ENCODE measurements at places on chromosomes 12 and 14.

DNA sequence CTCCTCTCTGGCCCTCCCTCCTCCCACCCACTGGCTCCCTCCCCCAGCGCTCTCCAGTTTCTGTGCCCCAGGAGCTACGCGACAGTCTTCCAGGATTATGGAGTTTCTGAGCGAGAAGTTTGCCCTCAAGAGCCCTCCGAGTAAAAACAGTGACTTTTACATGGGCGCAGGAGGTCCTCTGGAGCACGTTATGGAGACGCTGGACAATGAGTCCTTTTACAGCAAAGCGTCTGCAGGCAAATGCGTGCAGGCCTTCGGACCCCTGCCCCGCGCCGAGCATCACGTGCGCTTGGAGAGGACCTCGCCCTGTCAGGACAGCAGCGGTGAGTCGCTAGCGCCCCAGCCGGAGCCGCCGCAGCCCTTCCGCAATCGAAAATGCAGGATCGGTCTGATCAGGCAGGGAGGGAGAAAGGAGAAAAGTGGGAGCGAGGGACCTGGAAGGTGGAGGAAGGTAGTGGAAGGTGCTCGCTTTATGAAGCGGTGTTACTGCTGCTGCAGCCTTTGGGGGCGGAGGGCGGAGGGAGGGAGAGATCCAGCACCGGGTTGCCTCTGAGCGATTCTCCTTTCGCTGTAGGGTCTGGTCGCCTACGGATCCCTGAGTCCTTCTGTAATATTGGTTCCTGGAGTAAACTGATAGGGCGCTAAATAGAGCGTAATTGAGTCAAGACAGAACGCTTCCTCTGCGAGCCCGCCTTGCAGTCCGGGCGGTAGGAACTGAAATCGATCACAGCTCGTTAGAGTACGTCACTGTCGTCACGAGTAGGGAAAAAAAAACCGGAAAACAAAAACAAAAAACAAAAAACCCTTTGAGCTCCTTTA lies at the start of gene ALX1:
TSS of gene ALX1 (plus strand) at position 56 of the 819 bp plus-strand sequence. CDS start at position 98, 42 bp downstream.
- peak; percentile 42 for DNase-seq

- no peak for DNase-seq
Observed at GRCh38 chr14:83355609-83356008, 1822.0 kb upstream of the SEL1L start.

DNA sequence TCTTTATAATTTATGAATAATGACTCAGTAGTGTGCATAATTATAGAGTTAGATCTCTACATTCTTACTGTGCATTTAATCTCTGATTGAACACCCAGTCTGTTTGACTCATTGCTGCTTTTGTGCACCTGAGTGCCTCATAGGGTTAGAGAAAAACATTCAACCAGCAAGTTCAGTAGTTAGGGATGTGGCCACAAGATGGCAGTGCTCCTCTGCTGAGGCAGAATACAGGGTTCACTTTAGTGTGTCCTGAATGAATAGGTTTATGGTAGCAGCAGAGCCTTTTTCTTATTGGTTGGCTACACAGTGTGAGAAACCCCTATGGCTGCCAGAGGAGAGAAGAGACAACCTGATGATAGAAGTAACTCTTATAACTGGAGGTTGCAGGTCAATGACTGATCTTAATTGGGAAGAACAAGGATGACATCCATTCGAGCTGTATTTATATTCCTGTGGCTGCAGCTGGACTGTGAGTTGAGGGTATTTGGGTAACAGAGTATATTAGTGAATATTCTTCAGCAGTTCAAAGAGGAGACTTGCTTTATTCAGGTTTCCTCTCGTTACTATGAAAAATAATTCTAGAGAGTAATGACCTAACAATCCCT lies 194.9 kb upstream of the OR4E1 start:
- peak; percentile 56 for DNase-seq

- DNase-seq: no peak
Observed at GRCh38 chr14:71754422-71755095, 177.7 kb upstream of the RGS6 start.

DNA sequence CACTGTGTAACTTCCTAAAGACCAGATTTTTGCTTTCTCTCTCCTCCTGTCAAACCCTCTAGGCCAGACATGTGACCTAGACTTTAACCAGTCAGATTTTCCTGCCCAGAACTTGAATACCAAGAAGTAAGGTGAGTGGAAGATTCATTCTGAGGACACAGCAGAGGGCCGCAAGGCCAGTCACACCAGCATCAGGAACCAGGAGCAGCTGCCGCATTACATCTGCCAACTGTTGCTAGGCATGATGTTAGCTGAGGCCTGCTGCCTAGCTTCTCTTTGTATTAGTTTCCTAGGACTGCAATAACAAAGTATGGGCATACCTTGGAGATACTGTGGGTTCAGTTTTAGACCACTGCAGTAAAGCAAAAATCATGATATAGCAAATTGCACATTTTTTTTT lies 101.9 kb upstream of the BMP4 start:
- DNase-seq: no peak

- DNase-seq: no peak
Observed at GRCh38 chr14:79197516-79197915, 1013.8 kb downstream of the DIO2 start.

GRCh38 chr12:20592556-20592955 lies 102.6 kb upstream of the SLCO1C1 start:
- DNase-seq: no peak

GRCh38 chr12:6161124-6161882 lies 36.8 kb upstream of the VWF start:
- DNase-seq: peak; percentile 95

GRCh38 chr12:65470256-65470655 lies 191.8 kb downstream of the MSRB3 start:
- no peak for DNase-seq

GRCh38 chr14:100544506-100545141 lies 42.6 kb downstream of the BEGAIN start:
- no peak for DNase-seq
